LNCaP clone FGC (cell line): ENCODE measurements at places on chromosomes 16 and 17.

DNA sequence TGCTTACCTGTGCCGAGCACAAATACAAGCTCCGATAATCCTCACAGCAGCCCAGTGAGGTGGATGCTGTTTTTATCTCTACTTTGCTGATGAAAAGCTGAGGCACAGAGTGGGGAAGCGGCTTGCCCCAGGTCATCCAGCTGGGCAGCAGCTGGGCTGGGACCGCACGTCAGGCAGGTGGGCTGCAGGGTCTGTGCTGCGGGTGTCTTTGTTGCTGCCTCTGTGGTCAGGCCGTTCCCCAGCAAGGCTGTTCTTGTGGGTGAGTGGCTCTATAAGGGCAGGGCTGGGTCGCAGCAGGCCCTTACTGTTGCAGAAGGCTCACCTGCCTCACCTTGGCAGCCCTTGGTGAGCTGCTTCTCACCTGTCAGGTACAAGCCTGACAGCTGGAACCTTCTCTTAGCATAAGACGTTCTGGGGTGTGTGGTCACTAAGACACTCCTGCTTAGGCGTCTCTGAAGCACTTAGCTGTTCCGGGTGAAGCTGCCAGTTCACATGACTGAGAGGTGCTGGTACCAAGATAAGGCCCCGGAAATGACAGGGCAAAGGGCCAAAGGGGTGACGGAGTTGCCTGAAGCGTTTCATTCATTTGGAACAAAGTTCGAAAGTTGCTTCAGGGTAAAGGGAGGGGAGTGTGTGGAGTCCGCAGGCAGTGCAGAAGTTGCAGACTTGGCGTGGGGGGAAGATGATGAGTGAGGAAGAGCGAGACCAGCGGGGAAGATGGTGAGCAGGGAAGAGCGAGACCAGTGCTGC, 17.4 kb downstream of the IRF8 start:
- DNase-seq = no peak

GRCh38 chr16:1681032-1681431, 3.0 kb downstream of the JPT2 start:
- no peak for DNase-seq

GRCh38 chr17:40442392-40443195, 656 bp upstream of the IGFBP4 start:
- DNase-seq = no peak

- no peak for DNase-seq
Measured at GRCh38 chr16:48535369-48535787, 74.6 kb downstream of the N4BP1 start.
